ENCODE measurements at places on chromosomes 5 and 9.

- peak; percentile 28 for DNase-seq
Observed at GRCh38 chr5:68257210-68257609, 41.7 kb downstream of the PIK3R1 start.

- DNase-seq = no peak
Observed at GRCh38 chr9:13648676-13649075, 369.2 kb upstream of the MPDZ start.

- no peak for DNase-seq
Observed at GRCh38 chr5:78716206-78716605, 67.6 kb upstream of the LHFPL2 start.

- no peak for DNase-seq
Observed at GRCh38 chr9:72150127-72150526, 887 bp downstream of the GDA start.

GRCh38 chr9:120646948-120647347 lies 67.0 kb upstream of the CDK5RAP2 start:
- no peak for DNase-seq

GRCh38 chr9:135976531-135976930 lies 15.4 kb upstream of the UBAC1 start:
- DNase-seq = no peak

- no peak for DNase-seq
Observed at GRCh38 chr5:22986281-22986680, 133.1 kb upstream of the CDH12 start.

DNA sequence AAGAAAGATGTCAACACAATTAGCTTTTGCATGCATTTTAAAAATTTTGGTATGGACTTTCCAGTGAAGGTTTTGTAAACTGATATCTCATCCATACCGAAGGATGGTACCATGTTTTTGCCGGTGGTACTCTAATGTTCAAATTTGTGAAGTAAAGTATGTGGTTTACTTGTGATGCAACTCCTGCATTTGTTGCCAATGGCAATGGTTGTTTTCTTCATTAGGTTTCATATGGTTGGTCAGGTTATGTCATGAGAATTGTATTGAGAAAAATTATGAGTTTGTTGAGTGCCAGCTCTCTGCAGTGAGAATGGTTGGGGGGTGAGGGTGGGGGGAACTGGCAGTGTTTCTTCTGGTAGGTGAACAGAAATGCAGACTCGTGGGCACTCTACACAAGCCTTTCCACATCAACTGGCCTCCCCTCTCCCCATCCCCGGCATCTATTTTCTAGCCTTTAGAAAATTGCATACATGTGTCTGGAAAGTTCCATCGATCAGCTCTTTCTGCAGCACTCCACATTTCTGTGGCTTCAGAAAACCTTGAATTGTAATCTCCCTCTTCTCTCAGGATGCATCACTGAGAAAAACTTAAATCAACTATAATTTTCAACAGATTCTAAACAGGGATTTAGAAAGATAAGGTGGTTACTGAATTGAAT lies 107.7 kb downstream of the PDE4D start:
- no peak for DNase-seq

GRCh38 chr5:83924891-83925290 lies 204.2 kb upstream of the HAPLN1 start:
- no peak for DNase-seq

DNA sequence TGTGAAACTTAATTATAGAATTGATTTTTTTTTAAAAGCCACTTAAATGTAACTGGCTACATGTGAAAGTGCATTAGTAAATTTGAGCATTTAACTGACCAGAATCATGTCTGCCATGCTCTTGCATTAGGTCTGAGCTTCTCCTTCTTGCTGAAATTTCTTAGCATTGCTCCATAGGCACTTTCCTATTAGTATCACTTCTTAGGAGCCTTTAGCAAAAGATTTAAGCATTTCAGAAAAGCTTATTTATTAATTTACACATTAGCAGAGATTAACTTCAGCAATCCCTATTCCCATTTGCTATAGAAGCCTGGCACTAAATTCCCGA lies 211.0 kb downstream of the SNX18 start:
- no peak for DNase-seq
